ENCODE measurements at places on chromosomes 3 and 15.
A peak's percentile ranks its signal among the peaks of the same experiment; 100 is the strongest.

- DNase-seq: no peak
These were observed 6.0 kb downstream of the CHCHD4 start for GRCh38 chr3:14118400-14119381.

GRCh38 chr3:170642882-170643601 is 57.2 kb upstream of the SLC7A14 start:
- DNase-seq: no peak

DNA sequence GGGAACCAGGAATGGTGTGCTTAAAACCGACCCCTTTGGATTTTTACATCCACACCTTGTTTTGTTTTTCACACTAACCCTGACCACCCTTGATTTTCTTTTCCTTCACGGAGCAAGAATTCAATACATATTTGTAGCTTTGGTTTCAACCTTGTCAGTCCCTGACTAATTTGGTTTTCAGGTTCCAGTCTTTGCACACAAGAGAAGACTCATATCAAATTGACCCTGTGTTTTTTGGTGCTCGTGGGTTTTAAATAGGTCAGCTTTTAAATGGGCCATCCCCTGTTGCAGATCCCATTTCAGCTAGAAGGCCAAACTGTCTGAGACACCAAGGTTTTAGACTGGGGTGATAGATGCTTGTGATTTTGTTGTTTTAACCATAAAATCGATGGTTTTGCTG is 26.4 kb downstream of the ANP32A start:
- no peak for DNase-seq

DNA sequence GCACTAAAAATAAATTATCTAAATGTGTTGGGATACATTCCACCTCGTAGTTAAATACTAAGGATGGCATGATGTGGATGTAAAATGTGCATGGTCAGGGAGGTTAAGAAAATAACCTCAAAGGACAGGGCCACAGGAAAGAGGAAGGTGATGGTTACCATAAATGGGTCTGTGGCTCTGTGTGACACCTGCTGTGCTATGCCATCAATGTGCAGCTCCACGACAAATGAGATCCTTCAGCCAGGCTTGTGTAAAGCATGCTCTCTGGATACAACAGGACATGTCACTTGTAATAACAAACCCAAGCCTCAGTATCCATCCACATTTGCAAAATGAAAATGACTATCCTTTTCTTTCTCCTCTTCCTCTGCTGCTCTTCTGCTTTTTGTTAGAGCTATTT is 456.7 kb upstream of the RASGRP1 start:
- no peak for DNase-seq

GRCh38 chr15:101316529-101316928 is 21.5 kb upstream of the SNRPA1 start:
- DNase-seq: no peak

DNA sequence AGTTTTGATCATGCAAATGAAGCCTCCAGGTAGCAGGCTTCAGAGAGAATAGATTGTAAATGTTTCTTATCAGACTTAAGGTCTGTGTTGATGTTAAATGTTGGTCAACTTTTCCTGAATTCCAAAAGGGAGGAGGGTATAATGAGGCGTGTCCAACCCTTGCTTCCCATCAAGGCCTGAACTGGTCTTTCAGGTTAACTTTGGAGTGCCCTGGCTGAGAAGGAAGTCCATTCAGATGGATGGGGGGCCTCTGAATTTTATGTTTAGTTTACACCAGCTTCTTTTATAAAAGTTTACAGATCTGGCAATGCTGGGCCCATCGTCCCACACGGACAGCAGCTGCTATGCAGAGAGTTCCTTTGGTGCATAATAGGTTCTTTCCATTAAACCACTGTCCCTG is 8.9 kb downstream of the CCDC13 start:
- DNase-seq: no peak

GRCh38 chr15:63729115-63729884 is 104.4 kb downstream of the HERC1 start:
- DNase-seq: no peak

DNA sequence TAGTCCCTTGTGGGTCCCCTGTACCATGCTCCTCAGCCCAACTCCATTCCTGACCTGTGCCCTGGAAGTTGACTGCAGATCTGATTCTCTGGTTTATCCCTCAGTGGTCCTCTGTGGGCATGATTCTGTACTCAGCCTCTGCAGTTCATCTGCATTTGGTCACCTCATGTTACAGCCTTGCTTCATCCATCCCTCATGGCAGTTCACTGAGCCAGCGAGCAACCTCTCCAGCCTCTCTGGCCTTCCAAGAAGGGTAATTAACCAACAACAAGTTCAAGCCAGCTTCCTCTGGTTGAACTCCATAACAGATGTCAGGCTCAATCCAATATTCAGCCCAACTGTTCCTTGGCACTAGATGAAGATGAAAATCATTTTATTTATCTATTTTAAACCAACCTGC is 509.5 kb downstream of the NTRK3 start:
- no peak for DNase-seq

DNA sequence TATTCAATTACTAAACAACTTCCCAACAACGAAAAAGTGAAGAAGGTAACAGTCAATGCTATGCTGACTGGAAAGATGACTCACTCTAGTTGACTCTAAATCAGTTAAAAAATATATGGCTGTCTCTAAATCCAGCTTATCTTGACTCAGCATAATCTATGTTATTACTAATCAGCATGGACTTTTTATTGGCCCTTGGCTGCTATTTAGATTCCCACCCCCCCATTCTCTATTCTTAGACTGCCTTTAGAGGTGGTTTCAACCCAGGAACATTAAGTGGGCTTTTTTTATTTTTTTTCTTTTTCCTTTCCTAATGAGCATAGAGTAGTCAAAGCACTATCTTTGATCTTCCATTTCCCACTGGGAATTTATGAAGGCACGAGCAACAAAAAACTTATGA is 1.9 kb downstream of the PCOLCE2 start:
- DNase-seq: no peak

DNA sequence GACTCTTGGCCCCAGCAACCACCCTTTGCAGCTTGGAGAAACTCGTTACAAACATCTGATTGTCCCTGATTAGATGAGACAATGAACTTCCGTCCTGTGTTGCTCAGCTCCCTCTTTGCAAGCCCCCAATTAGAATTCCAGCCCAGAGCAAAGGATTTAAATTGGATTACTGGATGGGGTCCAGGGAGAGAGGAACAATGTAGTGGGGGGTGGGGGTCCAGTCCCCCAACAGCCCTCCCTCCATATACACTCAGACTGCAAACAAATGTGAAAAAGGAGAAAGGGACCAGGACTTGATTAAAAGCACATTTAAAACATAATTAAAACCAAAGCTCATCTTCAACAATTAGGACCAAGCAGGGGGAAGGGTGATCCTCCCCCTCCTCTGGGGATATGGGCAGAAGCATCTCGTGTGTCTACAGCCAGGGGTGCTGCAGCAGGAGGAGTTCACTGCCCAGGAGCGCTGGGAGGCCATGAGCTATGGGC is 71.7 kb upstream of the TMEM115 start:
- no peak for DNase-seq

- no peak for DNase-seq
These were observed 110.2 kb upstream of the EPHA3 start for GRCh38 chr3:88997260-88997659.

GRCh38 chr3:48564022-48564421 is 441 bp upstream of the UCN2 start:
- no peak for DNase-seq

DNA sequence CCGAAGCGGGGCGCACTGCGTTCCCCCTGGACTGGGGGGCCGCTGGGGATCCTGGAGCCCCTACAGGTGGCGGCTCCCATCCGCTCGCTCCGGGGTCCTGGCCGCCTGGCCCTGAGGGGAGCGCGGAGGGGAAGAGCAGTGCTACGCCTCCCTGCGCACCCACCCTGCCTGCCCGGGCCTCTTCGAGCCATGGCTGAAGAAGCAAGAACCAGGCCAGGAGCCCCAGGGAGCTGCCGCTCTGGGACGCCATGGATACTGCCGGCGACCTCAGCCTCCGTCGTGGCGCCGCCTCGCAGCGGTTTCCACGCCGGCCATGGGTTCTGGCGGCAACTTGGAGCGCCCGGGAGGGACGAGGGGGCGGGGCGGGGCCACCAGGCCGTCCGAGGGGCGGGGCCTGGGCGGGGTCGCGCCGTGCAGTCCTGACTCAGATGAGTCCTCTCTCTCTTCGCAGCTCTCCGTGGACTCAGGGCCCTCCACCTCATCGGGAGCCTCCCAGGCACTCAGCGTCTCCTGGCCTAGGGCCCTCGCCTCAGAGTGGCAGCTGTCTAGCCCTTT is 50.9 kb downstream of the MYL3 start:
- peak; percentile 59 for DNase-seq

DNA sequence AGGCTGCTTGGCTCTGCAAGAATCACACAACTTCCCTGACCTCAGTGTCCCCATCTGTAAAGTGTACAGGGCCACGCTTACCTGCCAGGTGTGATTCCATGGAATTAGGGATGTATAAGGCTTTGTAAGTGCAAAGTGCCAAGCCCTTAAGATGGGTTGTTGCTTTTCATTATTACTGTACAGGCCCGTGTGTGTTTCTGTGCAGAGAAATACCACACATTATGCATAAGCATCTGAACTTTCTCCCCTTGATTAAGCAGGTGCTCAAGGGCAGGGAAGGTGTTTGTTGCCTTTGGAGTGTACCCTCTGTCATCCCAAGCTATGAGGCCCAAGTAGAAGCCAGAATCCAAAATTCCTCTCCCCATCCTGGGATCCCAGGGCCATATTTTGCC is 13.6 kb upstream of the HRH1 start:
- DNase-seq: no peak

DNA sequence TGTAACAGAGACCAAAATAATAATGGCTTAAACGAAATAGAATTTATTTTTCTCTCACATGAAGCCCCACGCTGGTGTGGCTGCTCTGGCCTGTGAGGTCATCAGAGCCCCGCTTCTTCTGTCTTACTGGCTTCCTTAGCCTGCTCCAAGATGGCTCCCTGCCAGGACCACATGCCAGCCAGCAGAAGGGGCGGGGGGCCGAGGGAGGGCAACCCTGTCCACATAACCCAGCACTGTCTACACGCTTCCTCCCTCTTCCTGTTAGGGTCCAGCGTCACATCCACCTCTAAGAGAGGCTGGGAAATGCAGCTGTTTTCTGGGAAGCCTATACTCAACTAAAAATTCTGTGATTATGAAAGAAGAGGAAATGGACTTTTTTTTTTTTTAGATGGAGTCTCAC is 107.9 kb upstream of the DLG1 start:
- no peak for DNase-seq

DNA sequence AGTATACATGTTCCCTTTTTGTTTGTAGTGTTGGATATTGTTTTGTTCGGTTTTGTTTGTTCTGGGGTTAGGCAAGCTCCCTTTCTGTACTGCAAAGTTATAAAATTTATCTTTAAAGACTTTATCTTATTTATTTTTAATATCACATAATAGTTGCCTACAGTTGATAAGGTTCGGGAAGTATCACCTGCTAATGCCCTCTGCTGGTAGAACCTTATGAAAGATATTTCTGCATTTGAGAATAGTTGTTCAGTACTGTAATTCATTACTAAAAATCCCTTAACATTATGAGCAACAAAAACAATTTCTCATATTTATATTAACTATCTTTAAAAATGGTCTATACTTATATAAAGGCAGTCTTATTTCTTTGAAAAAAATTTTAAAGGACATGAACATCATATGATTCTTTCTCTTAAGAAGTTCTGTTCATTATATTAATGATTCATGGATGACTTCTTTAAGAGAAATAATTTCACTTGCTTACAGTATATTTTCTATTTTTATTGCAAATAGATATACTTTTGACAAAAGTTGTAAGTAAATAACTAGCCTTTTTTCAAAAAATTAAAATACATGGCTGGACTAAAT is 1126.8 kb downstream of the SI start:
- no peak for DNase-seq

- no peak for DNase-seq
These were observed 1.7 kb downstream of the PRTG start for GRCh38 chr15:55740981-55741832.

DNA sequence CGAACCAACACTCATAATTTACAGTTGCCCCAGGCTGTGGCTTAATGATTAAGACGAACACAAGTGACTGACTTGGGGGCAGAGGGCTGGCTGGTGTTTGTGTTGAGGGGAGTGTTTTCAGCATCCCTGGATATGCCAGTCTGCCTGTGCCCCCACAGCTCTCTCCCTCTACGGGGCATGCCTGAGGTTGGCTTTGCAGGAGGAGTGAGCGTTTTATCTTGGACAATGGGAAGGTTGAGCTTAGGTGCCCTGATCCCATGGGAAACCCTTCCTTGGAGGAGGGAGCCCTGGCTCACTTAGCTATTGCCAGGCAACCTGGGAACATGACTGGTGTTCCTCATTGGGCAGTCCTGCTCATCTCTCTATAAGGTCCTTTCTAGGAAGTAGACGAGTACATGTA is 17.6 kb downstream of the FAM107A start:
- DNase-seq: no peak

DNA sequence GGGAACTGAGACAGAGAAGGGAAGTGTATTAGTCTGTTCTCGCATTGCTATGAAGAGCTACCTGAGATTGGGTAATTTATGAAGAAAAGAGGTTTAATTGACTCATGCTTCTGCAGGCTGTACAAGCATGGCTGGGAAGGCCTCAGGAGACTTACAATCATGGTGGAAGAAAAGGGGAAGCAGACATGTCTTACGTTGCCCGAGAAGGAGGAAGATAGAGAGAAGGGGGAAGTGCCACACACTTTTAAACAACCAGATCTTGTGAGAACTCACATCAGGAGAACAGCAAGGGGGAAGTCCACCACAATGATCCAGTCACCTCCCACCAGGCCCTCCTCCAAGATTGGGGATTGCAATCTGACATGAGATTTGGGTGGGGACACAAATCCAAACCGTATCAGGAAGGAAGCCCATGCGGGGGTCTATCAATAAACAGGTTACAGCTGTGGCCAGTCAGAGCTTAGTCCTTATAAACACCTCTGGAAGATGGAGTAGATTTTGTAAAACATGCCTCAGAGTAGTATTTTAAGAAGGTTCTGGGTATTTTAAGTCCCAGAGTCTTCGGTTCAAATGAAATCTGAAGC is 153.9 kb downstream of the GHSR start:
- DNase-seq: no peak

- DNase-seq: no peak
These were observed 52.2 kb downstream of the REC114 start for GRCh38 chr15:73495181-73495580.

- DNase-seq: no peak
These were observed 59.1 kb downstream of the FBLN2 start for GRCh38 chr3:13607821-13608597.

DNA sequence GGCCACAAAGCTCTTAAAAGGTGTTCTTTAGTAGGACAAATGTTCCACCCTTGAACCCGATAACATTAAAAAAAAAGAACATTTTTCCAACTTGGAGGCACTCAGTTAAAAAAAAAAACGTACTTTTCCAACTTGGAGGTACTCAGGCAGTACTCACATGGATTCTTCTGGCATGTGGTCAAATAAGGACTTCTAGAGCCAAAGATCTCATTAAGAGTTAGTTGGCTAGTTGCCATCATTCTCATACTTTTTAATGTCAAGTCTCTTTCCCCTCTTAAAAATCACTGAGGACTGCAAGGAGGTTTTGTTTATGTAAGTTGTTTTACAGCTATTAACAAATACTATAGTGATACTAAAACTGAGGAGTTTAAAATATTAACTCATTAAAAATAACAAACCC is 101.0 kb downstream of the CADPS start:
- no peak for DNase-seq

- no peak for DNase-seq
These were observed 20.1 kb upstream of the PLSCR5 start for GRCh38 chr3:146625186-146625775.
